ENCODE measurements at places on chromosomes 16 and 17. TPM values are rescaled to one million over a fixed set of nuclear protein-coding genes. Genes with fewer than 3 reads are reported as not detected.

The USH1G gene
- total RNA-seq, result not detected

GRCh38 chr16:8644211-8645140 is 23.0 kb downstream of the METTL22 start:
- no peak overlapping the region for H3K27ac ChIP-seq
- H3K4me1 ChIP-seq, result no peaks in the 10 kb centered on the region
- DNase-seq, result no peak

DNA sequence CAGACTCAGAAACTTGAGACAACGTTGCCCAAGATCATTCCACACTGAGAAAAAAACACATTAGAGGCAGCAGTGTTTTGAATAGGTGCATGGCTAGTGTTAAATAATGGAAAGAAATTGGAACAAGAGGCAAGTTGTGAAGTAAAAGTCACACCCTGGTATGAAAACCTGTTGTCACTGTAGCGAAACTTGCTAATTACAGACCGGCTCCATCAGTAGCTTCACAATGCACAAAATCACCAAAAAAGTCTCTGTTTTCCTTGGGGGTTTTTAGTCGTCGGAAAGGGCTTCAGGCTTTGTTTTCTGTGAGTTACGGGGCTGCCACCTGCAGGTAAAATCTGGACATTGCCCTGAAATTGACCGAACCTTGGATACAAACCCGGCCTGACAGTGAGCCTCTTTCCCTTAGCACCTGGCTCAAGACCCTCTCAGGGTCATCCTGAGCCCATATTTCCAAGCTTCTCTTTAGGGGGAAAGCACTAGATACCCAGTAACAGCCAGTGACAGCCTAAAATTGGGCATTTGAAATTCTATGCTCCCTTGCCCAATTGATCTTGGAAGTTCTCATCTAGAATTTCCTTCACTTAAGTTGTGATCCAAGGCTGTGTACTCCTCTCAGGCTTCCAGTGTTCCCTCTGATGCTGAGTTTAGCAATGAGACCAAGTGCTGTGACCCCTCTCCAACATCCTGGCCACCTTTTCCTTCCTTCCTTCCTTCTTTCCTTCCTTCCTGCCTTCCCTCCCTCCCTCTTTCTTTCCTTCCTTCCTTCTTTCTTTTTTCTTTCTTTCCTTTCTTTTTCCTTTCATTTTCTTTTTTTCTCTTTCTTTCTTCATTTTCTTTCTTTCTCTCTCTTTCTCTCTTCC is 7.2 kb upstream of the GRB2 start:
- H3K4me1 ChIP-seq, result peaks cover 14% of the 10 kb centered on the region
- peak; percentile 93 for DNase-seq
- no peak overlapping the region for H3K27ac ChIP-seq
- no peaks in the 10 kb centered on the region for H3K36me3 ChIP-seq
- peak overlapping the region; percentile 36 for H3K4me3 ChIP-seq

DNA sequence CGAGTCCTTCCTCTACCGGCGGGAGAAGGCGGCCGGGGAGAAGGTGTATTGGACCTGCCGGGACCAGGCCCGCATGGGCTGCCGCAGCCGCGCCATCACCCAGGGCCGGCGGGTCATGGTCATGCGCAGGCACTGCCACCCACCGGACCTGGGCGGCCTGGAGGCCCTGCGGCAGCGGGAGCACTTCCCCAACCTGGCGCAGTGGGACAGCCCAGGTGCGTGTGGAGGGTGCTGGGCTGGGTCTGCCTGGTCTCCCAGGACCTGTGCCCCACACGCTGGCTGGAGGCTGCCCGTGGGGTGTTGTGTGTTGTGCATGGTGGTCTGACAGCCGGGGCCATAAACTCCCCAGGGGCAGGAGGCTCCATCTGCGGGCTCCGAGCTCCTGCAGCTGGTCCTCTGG is 25.4 kb downstream of the FLYWCH1 start:
- no peak overlapping the region for H3K27ac ChIP-seq
- H3K27me3 ChIP-seq, result no peaks in the 10 kb centered on the region
- H3K36me3 ChIP-seq, result peaks cover 8% of the 10 kb centered on the region
- no peaks in the 10 kb centered on the region for H3K4me1 ChIP-seq
- no peak for DNase-seq
- no peak overlapping the region for H3K4me3 ChIP-seq

DNA sequence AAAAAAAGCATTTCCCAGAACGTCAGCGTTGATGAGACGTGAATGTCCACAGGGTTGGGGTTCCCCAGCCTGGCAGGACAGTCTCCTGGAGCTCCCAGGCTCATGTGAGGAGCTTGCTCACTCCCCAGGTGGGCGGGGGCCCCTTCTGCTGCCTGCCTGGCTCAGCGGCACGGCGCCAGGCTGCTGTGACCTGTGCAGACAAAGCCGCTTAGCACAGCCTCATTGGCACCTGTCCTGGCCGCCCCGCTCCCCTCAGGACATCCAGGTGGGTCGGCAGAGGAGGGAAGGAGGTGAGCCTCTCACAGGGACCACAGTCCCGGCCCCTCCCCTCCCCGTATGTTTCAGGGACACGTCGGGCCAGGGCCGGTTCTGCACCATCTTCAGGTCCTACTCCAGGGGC is 12.9 kb upstream of the WFIKKN1 start:
- no peak overlapping the region for H3K27ac ChIP-seq
- H3K27me3 ChIP-seq, result no peaks in the 10 kb centered on the region
- H3K36me3 ChIP-seq, result no peaks in the 10 kb centered on the region
- H3K4me1 ChIP-seq, result no peaks in the 10 kb centered on the region
- H3K4me3 ChIP-seq, result no peak overlapping the region

Data from Karpas-422 (cell line).